Forelimb muscle (tissue), 1 donor: ENCODE measurements at places on chromosomes 5 and 9. TPM values are rescaled to one million over a fixed set of nuclear protein-coding genes. Genes with fewer than 3 reads are reported as not detected.

GRCh38 chr5:149345892-149346222, 558 bp downstream of the GRPEL2 start:
- no peak for DNase-seq

DNA sequence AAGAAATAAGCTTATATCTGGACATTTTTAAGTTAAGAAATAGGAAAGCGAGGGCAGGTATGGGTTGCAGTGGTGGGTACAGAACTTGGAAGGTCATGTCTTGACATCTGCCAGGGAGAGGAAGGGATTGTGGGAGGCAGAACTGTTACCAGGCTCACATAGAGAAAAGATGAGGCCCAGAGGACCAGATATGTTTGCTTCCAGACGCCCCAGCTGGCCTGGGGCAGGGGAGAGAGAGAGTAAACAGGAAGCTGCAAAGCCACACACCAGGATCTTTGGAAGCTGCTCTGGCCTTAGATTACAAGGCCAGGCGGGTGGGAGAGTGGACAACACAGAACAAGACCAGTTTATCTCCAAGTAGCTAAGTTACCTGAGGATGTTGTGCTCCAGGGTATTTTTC, 71.2 kb downstream of the MARCHF11 start:
- DNase-seq = no peak

- DNase-seq = no peak
Observed at GRCh38 chr5:145980259-145980658, 43.9 kb downstream of the SH3RF2 start.

- no peak for DNase-seq
Observed at GRCh38 chr5:1445689-1446601, 705 bp upstream of the SLC6A3 start.

DNA sequence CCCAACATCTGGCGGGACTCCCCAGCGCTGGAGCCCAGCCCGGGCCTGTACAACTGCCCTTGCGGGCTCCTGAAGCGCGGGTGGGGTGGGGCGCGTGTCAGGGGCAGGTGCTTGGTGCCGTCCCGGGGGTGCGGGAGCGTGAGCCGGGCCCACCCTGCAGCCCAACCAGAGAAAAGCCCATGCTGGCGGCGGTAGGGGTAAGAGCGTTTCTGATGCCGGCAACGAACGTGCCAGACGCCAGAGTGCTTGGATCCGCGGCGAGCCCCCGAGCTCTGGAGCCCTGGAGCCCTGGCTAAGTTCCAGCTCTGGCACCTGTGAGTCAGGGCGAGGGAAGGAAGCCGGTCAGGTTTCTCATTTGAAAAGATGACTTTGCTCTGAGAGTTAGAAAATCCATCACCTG, 58.0 kb downstream of the ZNF510 start:
- no peak for DNase-seq

GRCh38 chr9:8895861-8896224, 1096.3 kb upstream of the DMAC1 start:
- peak; percentile 43 for DNase-seq

- DNase-seq = no peak
Observed at GRCh38 chr9:31153250-31153840, 1231.1 kb upstream of the ACO1 start.

- DNase-seq = no peak
Observed at GRCh38 chr5:142808878-142809598, 38.9 kb downstream of the ARHGAP26 start.

- no peak for DNase-seq
Observed at GRCh38 chr5:41219658-41220269, 6.4 kb upstream of the C6 start.

GRCh38 chr5:95927927-95928723, 33.5 kb downstream of the ELL2 start:
- DNase-seq = no peak

DNA sequence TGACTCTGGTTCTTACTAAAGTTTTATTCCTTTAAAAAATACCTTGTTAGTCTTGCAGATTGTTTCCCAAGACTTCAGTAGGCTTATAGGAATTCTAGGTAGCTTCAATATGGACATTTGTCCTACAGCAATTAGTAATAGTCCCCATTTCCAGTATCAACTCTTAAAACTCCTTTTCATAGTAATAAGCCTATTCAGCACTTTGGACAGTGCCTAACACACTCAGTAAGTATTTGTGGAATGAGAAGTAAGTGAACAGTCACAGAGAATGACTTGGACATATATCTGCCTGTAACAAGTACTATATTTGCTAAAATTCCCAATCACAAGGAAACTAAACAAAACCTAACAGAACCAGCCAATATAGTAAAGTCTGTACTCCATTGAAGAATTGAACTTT, 1291.8 kb upstream of the DMAC1 start:
- peak; percentile 1 for DNase-seq

- no peak for DNase-seq
Observed at GRCh38 chr5:1152156-1152555, 40.3 kb upstream of the SLC12A7 start.

- DNase-seq = no peak
Observed at GRCh38 chr5:139605887-139606286, 42.3 kb upstream of the CXXC5 start.

DNA sequence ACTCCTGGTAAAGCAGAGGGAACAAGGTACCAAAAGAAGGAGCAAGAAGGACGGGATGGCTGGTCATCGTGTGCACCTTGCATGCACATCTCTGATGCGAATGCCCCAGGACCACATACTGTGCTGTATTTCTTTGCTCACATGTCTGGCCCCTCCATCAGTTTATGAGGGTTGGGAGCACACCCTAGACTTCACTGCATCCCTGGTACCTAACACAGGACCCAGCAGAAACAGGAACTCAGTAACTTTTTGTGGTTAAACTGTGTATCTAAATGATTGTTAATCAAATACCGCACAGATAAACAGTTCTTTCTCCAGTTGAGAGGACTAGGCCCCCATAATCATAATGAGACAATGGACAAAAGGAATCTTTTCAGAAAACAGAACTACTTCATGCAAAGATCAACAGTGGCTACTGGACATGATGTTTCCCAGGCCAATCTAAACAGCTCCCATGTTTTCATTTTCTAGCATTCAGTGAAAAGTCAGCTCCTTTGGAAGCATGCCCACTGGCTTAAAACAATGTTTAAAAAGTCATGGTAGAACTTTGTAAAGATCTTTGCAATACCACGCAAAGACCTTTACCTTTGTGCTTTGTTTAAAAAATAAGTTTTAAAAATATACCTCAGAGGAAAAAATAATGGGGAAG, 55.5 kb upstream of the IFNK start:
- no peak for DNase-seq

GRCh38 chr5:60512117-60512516, 187.8 kb downstream of the DEPDC1B start:
- no peak for DNase-seq

- DNase-seq = no peak
Observed at GRCh38 chr9:127873223-127873691, 4.2 kb downstream of the AK1 start.

GRCh38 chr9:103997856-103998370, 96.2 kb upstream of the SMC2 start:
- DNase-seq = no peak

DNA sequence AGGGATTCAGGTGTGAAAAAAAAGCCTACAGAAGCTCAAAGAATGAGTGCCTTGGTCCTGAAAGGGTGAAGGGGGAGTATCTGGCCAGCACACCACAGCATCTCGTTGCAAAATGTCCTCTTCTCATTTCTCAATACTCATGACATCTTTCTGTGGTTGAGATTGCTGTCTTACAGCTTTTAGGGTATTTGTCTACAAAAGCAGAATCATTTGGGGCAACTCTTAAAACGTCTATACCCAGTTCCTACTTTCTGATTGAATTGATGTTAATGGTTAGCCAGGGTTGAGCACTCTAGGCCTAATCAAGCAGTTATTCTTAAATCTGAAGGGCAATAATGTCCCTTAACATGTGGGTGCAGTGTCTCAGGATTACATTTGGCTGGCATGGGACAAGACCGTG, 21.2 kb upstream of the PCSK5 start:
- no peak for DNase-seq

DNA sequence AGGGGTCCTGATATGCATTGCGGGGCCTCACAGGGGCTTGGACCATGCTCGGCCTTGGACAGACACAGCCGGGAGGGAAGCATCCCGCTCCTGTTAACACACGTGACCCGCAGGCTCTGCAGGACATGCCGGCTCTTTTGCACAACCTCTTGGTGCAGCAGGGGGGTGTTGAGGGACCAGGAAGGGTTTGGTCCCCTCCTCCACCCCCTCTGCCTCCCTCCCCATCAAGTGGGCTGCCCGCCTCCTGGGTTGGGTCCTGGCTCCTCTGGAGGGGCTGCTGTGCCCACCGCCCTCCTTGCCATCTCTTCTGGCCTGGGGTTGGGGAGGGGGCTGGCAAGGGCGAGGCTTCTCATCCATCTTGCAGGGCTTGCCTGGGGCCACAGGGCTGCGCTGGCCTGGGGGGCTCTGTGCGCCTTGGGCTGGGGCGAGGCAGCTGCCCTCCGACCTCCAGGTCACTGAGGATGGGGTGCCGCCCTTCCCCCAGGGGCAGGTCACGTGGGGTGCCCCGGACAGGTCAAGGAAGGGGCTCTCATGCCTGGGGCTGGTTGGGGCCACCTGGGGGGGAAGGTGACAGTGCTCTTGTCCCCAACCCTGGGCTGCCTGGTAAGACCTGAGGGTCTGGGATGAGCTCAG, 16.8 kb upstream of the SLC9A3 start:
- no peak for DNase-seq

DNA sequence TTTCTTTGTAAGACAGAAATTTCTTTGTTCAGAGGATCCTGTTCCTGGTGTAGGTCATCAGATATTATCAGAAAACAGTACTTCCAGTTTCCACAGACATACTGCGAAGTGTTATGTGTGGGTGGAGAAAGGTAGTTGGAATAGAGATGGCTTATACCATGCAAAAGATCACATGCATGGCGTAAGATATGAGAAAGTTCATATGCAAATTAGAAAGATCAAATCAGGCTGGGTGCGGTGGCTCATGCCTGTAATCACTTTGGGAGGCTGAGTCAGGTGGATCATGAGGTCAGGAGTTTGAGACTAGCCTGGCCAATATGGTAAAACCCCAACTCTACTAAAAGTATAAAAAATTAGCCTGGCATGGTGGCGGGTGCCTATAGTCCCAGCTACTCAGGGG, 65.2 kb upstream of the GLIS3 start:
- DNase-seq = no peak

GRCh38 chr5:115807654-115808052, 8.8 kb downstream of the CDO1 start:
- DNase-seq = no peak

DNA sequence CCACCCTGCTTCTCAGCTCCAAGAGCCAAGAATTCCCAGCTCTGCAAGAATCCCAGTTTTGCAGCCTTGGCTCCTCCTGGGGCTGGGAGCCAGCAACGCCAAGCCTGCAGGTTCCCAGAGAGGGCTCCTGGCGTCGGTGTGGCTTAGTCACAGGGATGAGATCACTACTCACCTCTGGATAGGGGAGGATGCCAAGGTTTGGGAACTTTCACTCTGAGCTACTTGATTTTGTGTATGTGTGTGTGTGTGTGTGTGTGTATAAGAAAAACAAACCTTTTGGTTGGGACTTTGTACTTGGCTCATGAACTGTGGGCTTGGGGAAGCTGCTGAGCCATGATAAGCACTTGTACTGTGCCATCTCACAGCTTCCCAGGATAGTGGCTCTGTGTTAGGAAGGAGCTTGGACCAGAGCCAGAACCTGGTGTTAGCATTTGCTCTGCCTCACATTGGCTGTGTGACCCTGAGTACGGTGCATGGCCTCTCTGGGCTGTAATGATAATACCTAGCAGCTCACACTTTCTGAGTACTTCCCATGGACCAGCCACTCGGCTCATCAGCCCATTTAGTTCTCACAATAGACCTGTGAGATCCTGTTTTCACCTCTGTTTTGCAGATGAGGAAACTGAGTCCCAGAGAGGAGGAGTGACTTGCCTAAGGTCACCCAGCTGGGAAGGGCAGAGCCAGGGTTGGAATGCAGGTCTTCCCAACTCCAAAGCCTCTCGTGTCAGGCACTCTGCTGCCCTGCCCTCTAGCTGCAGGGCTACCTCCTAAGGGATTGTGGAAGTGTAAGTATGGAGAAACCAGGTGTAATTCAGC, 41.4 kb upstream of the DAB2IP start:
- DNase-seq = no peak

- no peak for DNase-seq
Observed at GRCh38 chr5:172700365-172701290, 59.6 kb downstream of the NEURL1B start.

Gene SOHLH1
- not detected for polyA plus RNA-seq

Gene PCDHA4
- 0.14 TPM for polyA plus RNA-seq

Gene SREK1IP1
- polyA plus RNA-seq = 11.8 TPM

Gene CDKN2B
- 0.25 TPM for polyA plus RNA-seq

Gene SAXO1
- 0.11 TPM for polyA plus RNA-seq
